Esophagus muscularis mucosa (tissue), 4 donors: ENCODE measurements at places on chromosomes 1 and 21. TPM values are rescaled to one million over a fixed set of nuclear protein-coding genes. Genes with fewer than 3 reads are reported as not detected.

GRCh38 chr1:167938080-167938636, 1.3 kb upstream of the MPC2 start:
- no peaks in the 10 kb centered on the region for H3K36me3 ChIP-seq
- no peaks in the 10 kb centered on the region for H3K27me3 ChIP-seq
- H3K4me3 ChIP-seq: peak overlapping the region; percentile 86
- H3K4me1 ChIP-seq: peaks cover 22% of the 10 kb centered on the region

LRRC71 gene
- total RNA-seq: not detected

DNA sequence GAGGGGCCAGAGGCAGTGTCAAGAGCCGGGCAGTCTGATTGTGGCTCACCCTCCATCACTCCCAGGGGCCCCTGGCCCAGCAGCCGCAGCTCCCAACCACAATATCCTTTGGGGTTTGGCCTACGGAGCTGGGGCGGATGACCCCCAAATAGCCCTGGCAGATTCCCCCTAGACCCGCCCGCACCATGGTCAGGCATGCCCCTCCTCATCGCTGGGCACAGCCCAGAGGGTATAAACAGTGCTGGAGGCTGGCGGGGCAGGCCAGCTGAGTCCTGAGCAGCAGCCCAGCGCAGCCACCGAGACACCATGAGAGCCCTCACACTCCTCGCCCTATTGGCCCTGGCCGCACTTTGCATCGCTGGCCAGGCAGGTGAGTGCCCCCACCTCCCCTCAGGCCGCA, at the start of gene BGLAP:
BGLAP (plus strand) TSS at position 259 of the 400 bp plus-strand sequence; CDS start at position 307, 48 bp downstream.
- no peak for DNase-seq
- H3K4me3 ChIP-seq: no peak within 1 kb of the TSS
- peaks cover 33% of the 10 kb centered on the region for H3K27me3 ChIP-seq
- H3K27ac ChIP-seq: no peak within 1 kb of the TSS
- H3K36me3 ChIP-seq: peaks cover 22% of the 10 kb centered on the region
- peaks cover 17% of the 10 kb centered on the region for H3K4me1 ChIP-seq

DNA sequence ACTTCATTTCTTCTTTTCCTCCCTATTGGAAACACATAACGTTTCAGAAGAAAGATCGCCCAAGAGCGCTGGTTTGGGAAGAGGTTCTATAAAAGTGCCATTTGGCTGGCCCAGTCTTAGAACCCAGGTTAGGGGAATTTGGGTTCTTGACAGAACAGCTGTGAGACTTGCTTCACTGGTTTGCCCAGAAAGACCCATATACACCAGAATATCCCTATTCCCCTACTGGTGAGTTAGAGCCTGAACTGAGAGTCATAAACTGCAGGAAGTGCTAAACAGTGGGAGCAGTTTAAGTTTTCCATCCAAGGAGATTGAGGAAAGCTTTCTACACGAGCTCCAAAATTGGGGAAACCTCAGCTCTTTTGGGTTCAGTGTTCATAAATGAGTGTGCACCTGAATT, 275.2 kb downstream of the VAV3 start:
- no peak for DNase-seq
- no peak overlapping the region for H3K4me3 ChIP-seq
- H3K27me3 ChIP-seq: no peaks in the 10 kb centered on the region
- no peaks in the 10 kb centered on the region for H3K4me1 ChIP-seq
- H3K36me3 ChIP-seq: no peaks in the 10 kb centered on the region
- H3K27ac ChIP-seq: peak overlapping the region; percentile 48

TNFRSF1B gene
- total RNA-seq: 15.4 TPM

C1orf94 gene
- total RNA-seq: 0.13 TPM

DNA sequence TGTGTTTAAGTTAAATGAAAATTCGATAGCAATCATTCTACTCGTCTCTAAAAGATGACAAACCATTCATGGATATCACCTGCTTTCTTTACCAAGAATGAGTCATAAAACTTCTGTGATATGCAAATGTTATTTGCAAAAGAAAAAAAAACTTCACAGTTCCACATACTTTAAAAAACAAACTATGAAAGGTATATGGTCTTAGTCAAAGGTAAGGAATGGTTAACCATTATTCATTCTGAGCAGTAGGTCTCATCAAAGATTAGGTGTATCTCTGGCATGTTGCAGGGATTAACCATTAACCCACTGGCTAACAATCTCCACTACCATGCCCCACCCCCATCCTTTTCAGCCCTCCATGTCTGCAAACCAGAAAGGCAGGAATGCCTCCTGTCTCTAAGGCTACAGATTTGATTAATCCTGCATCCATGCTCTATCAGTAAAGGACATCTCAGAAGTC, 44.4 kb downstream of the PTPN14 start:
- no peak overlapping the region for H3K4me3 ChIP-seq
- no peak overlapping the region for H3K27ac ChIP-seq
- peaks cover 9% of the 10 kb centered on the region for H3K4me1 ChIP-seq
- H3K27me3 ChIP-seq: no peaks in the 10 kb centered on the region

GRCh38 chr1:70331962-70332361, 22.6 kb downstream of the ANKRD13C start:
- peaks cover 7% of the 10 kb centered on the region for H3K4me1 ChIP-seq
- no peak for DNase-seq

GRCh38 chr1:76577525-76578185, 289.6 kb upstream of the ST6GALNAC5 start:
- DNase-seq: no peak
- no peaks in the 10 kb centered on the region for H3K36me3 ChIP-seq
- H3K27me3 ChIP-seq: no peaks in the 10 kb centered on the region

ZNF593OS gene
- total RNA-seq: not detected

TRAF3IP3 gene
- total RNA-seq: 4.2 TPM

SPTA1 gene
- total RNA-seq: 2.5 TPM

GRCh38 chr1:236761397-236762132, 33.5 kb upstream of the MTR start:
- H3K4me3 ChIP-seq: no peak overlapping the region
- no peaks in the 10 kb centered on the region for H3K4me1 ChIP-seq
- no peak for DNase-seq
- H3K27me3 ChIP-seq: no peaks in the 10 kb centered on the region
- no peak overlapping the region for H3K27ac ChIP-seq

DNA sequence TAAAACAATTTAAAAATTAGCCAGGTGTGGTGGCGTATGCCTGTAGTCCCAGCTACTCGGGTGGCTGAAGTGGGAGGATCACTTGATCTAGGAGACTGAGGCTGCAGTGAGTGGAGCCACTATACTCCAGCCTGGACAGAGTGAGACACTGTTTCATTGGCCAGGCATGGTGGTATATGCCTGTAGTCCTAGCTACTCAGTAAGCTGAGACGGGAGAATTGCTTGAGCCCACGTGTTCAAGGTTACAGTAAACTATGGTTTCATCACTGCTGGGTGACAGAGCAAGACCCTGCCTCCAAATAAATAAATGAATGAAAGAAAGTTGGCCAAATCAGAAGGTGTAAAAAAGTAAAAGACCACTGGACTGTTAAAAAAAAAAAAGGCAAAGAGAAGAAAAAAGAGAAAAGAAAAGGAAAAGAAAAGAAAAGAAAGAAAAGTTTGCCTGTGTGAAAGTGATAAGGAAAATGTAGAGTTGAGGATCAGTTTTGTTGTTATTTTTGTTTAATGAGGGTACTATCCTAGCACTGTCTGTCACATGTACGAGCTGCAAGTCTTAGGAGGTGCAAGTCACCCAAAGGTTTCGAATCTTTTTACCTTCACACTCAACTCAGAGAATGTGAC, 52.3 kb downstream of the LUZP1 start:
- H3K4me3 ChIP-seq: no peak overlapping the region
- no peaks in the 10 kb centered on the region for H3K27me3 ChIP-seq
- no peak for DNase-seq
- no peak overlapping the region for H3K27ac ChIP-seq

RAB25 gene
- not detected for total RNA-seq

DNA sequence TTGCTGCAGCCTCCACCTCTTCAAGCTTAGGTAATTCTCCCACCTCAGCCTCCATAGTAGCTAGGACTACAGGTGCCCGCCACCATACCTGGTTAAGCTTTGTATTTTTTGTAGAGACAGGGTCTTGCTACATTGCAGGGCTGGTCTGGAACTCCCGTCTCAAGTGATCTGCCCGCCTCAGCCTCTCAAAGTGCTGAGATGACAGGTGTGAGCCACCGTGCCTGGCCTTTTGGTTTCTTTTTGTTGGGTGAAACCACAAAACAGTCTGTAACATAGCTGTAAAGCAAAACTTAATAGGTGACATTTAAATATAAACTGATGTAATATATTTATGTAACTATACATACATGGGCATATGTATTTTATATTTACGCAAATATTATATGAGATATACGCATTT, 3.1 kb upstream of the DNAJC11 start:
- no peaks in the 10 kb centered on the region for H3K36me3 ChIP-seq
- H3K27me3 ChIP-seq: no peaks in the 10 kb centered on the region
- DNase-seq: no peak
- H3K4me3 ChIP-seq: no peak overlapping the region
- peaks cover 23% of the 10 kb centered on the region for H3K4me1 ChIP-seq

DNA sequence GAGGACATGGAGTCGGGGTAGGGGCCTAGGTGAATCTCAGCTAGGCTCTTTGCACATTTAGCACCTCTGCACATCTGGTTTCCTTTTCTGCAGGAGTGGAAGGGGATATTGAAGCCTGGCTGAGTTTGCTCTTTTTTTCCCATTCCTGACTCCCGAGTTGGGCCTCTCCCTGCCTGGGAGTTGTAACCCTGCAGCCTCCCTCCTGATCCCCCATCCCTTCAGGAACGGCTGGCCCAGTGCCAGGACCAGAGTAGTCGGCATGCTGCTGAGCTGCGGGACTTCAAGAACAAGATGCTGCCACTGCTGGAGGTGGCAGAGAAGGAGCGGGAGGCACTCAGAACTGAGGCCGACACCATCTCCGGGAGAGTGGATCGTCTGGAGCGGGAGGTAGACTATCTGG, 836 bp downstream of the OLFML3 start:
- H3K4me1 ChIP-seq: peaks cover 43% of the 10 kb centered on the region
- no peaks in the 10 kb centered on the region for H3K27me3 ChIP-seq
- H3K36me3 ChIP-seq: no peaks in the 10 kb centered on the region
- DNase-seq: no peak
- peak overlapping the region; percentile 49 for H3K4me3 ChIP-seq

- H3K27ac ChIP-seq: peak overlapping the region; percentile 13
- no peak for DNase-seq
- H3K36me3 ChIP-seq: peaks cover 19% of the 10 kb centered on the region
- peaks cover 44% of the 10 kb centered on the region for H3K4me1 ChIP-seq
- no peak overlapping the region for H3K4me3 ChIP-seq
- H3K27me3 ChIP-seq: no peaks in the 10 kb centered on the region
These were observed 3.3 kb upstream of the OPTC start for GRCh38 chr1:203490607-203491006.

- no peak overlapping the region for H3K27ac ChIP-seq
- no peaks in the 10 kb centered on the region for H3K4me1 ChIP-seq
- no peak overlapping the region for H3K4me3 ChIP-seq
- peaks cover 45% of the 10 kb centered on the region for H3K36me3 ChIP-seq
- no peak for DNase-seq
- no peaks in the 10 kb centered on the region for H3K27me3 ChIP-seq
These were observed 19.3 kb upstream of the PTAFR start for GRCh38 chr1:28195780-28196179.

GRCh38 chr1:200223207-200223606, 186.6 kb downstream of the ZNF281 start:
- H3K27me3 ChIP-seq: no peaks in the 10 kb centered on the region
